ENCODE measurements at places on chromosomes 16 and 17.

DNA sequence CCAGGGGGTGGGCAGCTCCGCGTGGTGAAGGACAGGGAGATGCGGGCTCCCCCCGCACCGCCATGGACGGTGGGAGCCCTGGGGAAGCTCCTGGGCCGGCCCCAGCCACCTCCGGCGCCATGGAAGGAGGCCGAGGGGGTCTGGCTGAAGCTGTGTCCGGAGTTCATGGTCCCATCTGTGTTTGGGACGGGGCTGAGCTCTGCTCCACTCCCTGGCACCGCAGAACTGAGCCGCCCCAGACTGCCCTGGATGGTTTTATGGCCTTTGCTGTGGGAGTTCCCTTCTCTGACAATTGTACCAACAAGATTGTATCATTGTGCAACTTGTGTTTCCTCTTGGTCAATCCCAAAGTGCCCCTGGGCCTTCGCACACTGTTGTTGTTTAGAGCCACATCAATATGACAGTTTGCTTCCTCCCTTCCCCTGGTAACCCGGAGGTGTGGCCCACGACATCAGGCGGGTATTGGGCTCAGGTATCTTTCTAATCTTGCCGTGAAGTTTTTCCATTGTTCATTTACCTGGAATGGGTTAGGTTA is 942 bp downstream of the KRT23 start:
- no peak for DNase-seq

DNA sequence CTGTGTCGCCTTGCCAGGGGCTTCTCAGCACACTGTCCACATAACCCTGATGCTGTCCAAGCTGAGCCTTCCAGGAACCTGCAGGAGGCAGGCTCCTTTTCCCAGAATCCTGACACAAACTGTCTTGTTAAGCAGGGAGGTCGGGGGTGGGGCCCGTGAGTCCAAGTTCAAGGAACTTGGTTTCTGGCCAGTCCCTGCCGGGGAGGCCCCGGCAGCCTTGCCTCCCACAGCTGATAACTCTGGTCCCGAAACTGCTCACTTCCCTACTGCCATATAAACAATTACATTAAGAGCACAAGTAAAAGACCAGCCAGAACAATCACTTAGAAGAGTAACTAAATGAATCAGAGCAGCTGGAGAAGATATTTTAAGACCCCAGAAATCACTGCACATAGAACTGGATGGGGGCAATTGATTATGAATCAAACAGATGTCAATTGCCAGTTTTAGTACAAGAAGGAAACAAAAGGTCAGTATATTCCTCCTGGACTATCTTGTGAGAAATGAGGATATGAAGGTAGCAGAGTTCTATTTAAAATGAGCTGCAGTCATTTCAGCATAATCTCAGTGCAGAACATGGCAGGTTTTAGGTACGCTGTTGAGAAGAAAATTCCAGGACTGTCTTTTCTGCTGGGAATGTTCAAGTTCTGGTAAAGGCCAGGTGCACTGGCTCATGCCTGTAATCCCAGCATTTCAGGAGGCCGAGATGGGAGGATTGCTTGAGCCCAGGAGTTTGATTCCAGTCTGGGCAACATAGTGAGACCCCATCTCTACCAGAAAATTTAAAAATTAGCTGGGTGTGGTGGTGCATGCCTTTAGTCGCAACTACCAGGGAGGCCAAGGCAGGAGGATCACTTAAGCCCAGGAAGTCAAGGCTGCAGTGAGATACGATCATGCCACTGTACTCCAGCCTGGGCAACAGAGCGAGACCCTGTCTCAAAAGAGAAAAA is 169.8 kb downstream of the PITPNC1 start:
- peak; percentile 47 for DNase-seq

GRCh38 chr17:55762086-55762858 is 11.4 kb downstream of the PCTP start:
- no peak for DNase-seq

GRCh38 chr16:47358816-47359215 is 102.0 kb downstream of the ITFG1 start:
- peak; percentile 36 for DNase-seq

DNA sequence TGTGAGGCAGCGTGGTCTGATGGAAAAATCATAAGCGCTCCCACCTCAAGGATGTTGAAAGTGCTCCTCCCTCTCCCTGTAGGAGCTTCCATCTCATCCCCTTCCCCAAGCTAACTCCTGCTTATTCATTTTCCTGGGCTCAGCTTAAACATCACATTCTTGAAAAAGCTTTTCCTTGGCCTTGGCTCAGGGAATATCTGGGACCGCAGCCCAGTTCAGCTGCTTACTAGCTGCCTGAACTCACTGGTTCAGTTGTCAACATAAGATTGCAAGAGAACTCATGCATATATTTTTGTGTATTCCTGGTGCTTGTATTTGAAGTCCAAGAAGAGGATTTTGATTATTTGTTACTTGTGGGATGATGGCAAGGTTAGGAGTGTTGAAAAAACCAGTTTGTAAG is 91.5 kb downstream of the UTP18 start:
- no peak for DNase-seq

DNA sequence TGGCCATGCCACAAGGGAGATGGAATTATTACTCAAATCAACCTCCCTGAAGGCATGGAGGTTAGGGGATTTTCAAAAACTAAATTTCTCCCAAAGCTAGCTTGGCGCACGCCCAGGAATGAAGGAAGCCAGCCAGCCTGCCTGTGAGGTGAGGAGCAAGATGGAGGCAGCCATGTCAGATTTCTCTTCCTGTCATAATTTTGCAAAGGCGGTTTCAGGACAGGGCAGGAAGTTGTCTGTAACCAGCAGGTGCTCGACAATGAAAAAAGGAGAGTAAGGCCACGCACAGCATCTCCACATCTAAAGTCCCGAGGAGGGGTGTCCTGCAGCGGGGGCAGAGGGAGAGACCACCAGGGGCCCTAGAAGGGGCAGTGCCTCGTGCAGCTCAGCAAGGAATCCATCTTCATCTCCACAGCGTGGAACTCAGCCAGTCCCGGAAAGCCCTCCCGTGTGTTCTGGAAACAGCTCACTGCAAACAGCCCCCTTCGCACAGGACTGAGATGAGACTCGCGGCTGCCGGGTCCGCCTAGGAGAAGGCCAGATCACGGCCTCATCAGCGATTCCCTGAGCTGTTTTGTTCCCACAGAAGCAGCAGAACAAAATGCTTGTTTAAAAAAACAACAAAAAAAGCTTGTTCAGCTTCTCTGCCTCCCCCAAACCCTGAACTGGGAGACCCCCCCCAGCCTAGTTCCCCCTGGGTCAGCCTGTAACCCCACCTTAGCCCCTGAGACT is 47.8 kb downstream of the SLC7A5 start:
- no peak for DNase-seq

DNA sequence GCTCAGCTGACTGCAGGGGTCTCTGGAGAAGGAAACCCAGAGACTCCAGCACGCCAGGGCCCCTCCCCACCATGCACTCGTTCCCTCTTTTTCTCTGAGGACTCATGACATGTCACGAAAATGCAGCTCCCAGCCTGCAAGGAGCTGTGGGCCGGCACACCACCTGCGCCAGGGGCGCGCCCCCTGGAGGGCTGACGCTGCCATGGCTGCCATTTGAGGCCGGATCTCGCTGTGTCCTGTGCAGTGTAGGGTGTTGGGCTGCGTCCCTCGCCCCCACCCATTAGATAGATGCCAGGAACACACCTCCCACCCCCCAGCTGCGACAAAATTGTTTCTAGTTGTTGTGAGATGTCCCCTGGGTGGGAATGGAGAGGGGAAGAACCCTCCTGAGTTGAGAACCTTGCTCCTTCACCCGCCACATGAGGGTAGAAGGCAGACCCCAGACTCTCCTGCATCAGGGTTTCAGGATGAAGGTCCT is 8.2 kb downstream of the SYNGR2 start:
- no peak for DNase-seq

GRCh38 chr16:50548909-50549560 is 839 bp downstream of the NKD1 start:
- DNase-seq, result no peak

- no peak for DNase-seq
Observed at GRCh38 chr17:62737513-62737912, 70.6 kb downstream of the MARCHF10 start.

DNA sequence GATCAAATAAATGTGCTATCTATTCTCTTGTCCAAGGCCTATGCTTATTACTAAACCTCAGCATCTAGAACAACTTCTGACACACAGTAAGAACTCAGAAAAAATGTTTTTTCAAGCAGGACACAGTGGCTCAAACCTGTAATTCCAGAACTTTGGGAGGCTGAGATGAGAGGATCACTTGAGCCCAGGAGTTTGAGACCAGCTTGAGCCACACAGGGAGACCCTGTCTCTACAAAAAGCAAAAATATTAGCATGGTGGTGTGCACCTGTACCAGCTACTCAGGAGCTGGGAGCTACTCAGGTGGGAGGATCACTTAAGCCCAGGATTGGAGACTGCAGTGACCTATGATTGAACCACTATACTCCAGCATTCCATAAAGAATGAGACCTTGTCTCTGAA is 32.5 kb downstream of the USP32 start:
- no peak for DNase-seq

- no peak for DNase-seq
Observed at GRCh38 chr17:3157218-3157617, 29.9 kb upstream of the OR1G1 start.

- no peak for DNase-seq
Observed at GRCh38 chr17:4177806-4178205, 34.8 kb downstream of the CYB5D2 start.

DNA sequence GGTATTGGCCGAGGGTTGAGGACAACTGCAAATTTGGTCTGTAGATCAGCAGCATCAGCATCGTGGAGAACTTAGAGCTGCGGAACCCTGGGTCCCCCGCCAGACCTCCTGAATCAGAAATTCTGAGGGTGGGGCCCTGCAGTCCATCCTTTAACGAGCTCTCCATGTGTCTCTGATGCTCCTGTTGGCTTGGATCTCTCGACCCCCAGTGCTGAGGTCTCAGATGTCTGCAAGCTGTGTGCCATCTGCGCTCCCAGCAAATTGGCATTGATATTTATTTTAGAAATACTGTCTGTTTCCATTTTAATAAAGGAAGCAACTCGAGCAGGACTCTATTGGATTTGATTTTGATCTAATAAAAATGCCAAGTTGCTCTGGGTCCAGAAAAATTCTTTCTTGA is 250.0 kb downstream of the KATNIP start:
- no peak for DNase-seq

- DNase-seq, result no peak
Observed at GRCh38 chr16:2728034-2728433, 8.0 kb upstream of the PRSS27 start.

DNA sequence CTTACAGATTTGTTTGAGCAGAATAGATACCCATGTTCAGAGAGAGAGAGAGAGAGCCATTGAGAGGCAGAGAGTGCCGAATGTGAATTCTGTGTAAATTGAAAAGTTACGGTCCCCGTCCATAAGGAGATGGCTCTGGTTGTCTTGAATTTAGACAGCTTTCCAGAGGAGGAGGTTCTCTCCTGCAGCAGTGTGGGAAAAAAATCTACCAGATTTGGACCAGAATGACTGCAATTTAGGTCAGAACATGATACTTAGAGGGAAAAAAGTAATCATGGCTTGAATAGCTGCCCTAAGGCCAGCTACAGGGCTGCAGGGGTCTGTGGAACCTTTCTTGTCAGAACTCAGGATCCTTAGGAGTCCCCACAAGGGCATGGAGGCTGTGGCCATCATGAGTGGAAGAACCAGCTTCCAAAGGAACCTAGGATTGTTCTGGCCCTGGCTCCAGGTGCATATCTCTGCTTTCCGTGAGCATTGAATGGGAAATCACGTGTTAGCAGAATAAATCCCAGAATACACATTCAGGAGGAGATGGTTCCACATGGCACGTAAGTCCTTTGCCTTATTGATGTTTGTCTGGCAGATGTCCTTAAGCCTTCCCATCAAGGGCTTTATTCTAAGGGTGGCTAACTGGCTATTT is 13.0 kb downstream of the PITPNC1 start:
- DNase-seq, result no peak

GRCh38 chr16:9821331-9821730 is 360.9 kb downstream of the GRIN2A start:
- DNase-seq, result no peak

- peak; percentile 42 for DNase-seq
Observed at GRCh38 chr16:12091569-12092543, 115.3 kb downstream of the SNX29 start.

GRCh38 chr16:67672739-67673662 is 6.4 kb downstream of the C16orf86 start:
- peak; percentile 57 for DNase-seq

GRCh38 chr17:17275971-17276370 is 5.1 kb downstream of the COPS3 start:
- no peak for DNase-seq

GRCh38 chr17:6591599-6592158 is 35.3 kb upstream of the PITPNM3 start:
- peak; percentile 6 for DNase-seq

GRCh38 chr17:66021757-66022156 is 170.2 kb downstream of the CEP112 start:
- peak; percentile 17 for DNase-seq

- DNase-seq, result no peak
Observed at GRCh38 chr17:17800504-17801021, 36.2 kb downstream of the SREBF1 start.

DNA sequence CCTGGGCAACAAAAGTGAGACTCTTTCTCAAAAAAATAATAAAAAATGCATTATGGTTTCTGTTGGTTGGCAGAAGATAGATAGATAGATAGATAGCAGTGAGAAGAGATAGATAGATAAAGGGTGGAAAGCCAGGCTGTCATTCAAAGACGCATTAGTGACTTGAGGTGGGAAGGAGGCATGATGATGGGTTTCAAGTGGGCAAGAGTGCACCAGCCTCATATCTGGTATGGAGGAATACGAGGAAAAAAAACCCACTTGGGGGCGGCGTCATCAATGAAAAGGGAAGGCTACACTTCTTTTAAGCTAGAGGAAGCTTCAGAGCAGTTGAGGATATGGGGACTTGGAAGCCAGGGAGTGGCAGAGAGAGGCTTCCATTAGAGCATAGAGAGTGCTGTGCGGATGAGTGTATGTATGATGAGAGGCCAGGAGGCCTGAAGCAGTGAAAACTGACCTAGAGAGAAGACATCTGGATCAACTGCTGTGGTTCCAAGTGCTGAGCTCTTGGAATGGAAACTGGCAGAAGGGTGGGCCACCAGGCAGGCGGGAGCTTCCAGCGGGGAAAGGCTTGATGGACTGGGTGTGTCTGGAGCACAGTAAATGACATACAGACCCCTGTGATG is 31.8 kb downstream of the CEP95 start:
- DNase-seq, result no peak

GRCh38 chr17:29577001-29577370 is 8.5 kb downstream of the TP53I13 start:
- DNase-seq, result no peak

GRCh38 chr16:67199808-67200198 is 872 bp downstream of the ELMO3 start:
- DNase-seq, result no peak

- no peak for DNase-seq
Observed at GRCh38 chr17:70034158-70034557, 40.9 kb upstream of the KCNJ16 start.

- DNase-seq, result no peak
Observed at GRCh38 chr16:88974080-88974915, 2.7 kb downstream of the CBFA2T3 start.
